NCI-H446 treated with DMSO at 0.1 percent for 48 hours (cell line): ENCODE measurements at places on chromosomes 6 and 20.

DNA sequence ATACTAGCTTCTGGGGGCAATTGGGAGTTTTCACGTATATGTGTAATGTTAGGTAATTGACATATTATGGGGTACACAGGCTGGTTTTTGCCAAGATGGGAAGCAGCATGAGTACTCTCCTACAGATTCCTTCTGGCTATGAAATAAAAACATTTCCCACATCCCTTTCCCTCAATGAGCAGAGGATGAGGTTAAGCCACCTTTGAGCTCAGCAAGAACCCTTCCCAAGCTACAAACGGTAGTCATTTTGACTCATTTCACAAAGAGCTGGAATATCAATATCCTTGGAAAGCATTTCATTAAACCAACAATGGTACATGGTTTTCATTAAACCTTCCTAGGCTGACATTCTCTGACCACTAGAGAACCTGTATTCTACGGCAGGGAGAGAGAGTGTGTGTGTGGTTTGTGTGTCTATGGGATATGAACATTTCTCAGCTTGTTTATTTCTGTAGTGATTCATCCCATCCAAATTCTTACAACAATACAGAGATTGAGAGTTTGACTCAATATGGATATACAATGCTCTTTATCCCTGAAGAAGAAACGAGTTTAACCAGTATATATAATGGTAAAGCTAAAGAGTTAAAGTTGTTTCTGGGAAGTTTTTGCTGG is 119.5 kb downstream of the ARHGAP18 start:
- no peak for DNase-seq

- DNase-seq = no peak
Observed at GRCh38 chr20:63052571-63053431, 46.0 kb upstream of the BHLHE23 start.

DNA sequence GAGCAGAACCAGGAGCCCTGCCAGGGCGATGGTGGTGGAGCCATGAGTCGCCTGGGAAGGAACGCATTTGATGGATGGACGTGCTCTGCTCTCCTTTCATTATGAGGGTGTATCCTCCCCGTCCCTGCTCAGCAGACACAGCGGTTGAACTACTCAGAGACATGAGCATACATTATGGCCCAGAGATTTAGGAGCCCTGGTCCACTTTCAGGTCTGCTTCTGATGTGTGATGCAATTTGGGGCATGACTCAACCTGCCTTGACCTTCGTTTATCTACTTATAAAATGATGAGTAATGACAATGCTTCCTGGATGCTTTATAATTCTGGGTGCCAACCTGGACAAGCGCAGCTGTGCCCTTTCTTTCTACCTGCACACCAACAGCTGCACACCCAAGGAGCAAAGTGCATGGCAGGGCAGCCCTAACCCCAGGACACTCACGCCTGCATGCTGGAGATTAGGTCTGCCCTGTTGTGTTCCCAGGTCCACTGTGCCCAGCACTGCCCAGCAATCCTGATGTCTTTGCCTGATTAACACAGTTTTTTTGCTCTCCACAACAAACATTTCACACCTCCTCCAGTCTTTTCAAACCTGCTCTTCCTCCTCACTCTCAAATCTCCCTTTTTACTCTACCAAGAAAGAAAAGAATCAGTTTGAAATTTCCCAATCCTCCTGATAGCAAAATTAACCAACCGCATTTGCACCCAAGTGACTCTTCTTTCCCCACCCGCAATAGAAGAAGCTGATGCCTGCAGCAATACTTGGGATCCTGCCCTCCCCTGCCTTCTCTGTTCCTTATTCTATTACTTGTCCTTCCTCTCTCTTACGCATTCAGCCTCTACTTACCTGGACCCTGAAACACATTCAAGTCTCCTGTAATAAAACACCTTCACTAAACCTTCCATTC is 81.2 kb downstream of the EZR start:
- no peak for DNase-seq

GRCh38 chr6:99603421-99604165 is 3.0 kb upstream of the PRDM13 start:
- no peak for DNase-seq

DNA sequence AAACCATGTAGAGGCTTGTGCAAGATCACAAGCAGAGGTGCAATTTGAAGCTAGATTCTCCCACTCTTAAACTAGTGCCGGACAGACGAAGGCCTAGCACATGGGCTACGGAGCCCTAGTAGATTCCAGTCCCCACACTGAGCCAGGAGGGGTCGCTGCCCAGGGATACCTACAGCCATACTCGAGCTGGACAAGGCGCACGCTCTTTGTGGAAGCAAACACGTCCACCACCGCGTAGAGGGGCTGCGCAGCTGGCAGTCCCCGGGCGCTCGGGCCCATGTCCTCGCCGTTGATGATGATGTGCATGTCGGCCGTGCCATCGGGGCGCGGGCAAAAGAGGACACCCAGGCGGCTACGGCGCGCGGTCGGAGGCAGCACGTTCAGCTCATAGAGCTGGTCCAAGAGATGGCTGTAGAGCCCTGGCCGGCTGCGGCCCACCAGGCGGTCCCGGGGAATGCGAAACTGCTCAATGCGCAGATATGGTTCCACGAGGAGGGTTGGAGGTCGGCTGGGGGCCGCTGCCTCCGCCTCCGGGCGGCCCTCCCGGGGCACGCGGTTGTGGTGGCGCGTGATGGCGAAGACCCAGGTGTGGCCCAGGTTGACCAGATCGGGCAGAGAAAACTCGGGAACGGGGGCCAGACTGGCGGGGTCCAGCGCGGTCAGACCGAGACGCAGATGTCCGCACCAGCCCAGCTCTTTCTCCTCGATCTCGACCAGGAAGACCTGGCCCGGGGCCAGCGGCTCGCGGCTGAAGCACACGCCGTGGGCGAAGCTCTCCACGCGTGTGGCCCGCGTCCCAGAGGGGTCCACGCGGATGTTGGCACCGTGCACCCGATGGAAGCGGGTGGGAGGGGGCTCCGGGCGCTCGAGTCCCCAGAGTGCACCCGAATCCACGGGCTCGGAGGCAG is 677 bp downstream of the NEURL2 start:
- no peak for DNase-seq
